HCEC 1CT (cell line): ENCODE measurements at places on chromosomes 1 and 21.

GRCh38 chr1:37999430-38000232 lies 5.7 kb downstream of the FHL3 start:
- DNase-seq: peak; percentile 69

- DNase-seq: no peak
Measured at GRCh38 chr1:21313886-21314721, 23.8 kb upstream of the ECE1 start.

- DNase-seq: no peak
Measured at GRCh38 chr1:46991083-46991923, 32.2 kb upstream of the CYP4X1 start.

DNA sequence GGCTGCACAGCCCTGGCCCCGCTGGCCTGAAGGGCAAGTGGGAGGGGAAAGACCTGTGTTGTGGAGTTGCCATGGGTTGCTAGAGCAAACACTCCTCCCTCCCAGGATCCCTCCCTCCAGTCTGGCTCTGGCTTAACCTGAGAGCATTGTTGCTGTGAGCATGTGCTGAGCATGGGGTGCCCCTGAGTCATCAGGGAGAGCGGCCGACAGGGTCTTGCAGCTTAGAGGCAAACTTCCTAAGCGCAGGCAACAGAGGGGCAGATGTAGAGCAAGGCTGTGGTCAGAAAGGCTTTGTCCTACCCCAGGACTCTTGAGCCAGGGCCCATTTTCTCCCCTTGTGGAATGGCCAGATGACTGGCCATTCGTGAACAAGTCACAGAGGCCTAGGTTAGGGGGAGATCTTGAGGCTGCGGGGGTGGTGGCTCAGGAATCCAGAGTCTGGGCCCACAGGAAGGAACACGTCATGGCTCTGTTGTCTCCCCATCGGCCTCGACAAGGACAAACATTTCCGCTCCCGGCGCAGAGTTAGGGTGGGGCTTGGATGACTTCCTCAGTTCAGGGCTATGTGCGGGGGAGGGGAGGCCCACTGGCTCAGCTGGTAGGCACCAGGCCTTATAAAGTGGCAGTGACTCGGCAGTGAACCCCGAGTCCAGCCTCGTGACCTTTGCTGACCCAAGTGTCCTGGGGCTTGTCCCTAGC lies 362 bp upstream of the DYNLT4 start:
- peak; percentile 100 for DNase-seq

- no peak for DNase-seq
Measured at GRCh38 chr1:154418062-154418921, 13.1 kb downstream of the IL6R start.

GRCh38 chr21:41142051-41142795 lies 25.7 kb upstream of the BACE2 start:
- DNase-seq: no peak

- DNase-seq: no peak
Measured at GRCh38 chr1:244235157-244235556, 184.1 kb downstream of the ZBTB18 start.

DNA sequence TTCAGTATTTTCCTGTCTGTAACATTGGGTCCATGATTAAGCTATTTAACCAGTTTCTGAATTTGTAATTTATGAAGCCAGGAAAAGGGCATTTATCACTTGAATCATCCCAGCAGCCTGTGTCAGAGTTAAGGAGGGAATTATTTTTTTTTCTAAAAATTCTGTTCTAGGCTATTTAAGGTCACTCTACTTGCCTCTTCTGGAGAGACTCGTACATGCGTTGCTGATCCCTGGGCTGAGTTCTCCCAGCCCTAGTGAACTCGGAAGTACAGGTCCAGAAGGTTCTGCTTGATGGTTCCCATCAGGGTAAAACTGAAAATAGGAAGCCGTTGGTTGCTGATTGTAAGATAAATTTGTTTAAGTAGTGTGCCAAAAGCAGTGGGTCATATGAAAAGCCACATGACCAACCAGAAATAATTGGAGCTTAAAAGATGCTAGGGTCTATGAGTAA lies 90.7 kb downstream of the GPR88 start:
- DNase-seq: peak; percentile 21

DNA sequence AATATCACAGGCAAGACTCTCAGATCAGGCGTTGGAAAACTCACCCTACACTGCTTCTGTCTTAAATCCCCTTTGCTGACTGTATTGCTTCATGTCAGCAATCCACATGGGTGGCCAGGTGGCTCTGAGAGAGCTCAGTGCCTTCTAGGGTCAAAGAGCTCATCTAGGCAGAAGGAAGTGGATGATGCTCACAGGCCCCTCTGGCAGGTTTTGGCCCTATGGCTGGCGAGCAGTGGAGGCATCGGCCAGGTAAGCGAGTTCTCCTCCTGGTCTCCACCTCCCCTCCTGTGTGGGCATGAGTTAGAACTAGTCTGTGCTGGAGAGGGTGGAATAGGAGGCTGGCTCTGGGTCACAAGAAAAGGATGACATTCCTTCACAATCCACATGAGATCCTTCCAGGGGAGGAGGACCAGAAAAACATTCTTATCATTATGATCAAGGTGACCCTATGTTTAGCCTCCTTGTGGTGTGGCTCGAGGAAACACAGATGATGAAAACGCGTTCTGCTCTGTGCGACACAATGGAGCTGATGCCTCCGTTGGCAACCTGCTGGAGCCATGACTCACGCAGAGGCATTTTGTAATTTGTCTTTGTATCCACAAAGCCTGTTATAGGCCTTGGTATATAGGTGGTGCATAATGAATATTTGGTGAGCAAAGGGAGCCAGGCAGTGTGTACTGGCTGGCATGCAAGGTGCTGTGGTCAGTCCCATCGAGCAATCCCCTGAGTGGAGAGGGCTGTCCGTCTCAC lies 264.6 kb upstream of the RAB4A start:
- DNase-seq: no peak

- DNase-seq: peak; percentile 30
Measured at GRCh38 chr1:16167331-16168143, 11.7 kb upstream of the EPHA2 start.

GRCh38 chr21:45420061-45421041 lies 15.4 kb downstream of the COL18A1 start:
- DNase-seq: no peak

DNA sequence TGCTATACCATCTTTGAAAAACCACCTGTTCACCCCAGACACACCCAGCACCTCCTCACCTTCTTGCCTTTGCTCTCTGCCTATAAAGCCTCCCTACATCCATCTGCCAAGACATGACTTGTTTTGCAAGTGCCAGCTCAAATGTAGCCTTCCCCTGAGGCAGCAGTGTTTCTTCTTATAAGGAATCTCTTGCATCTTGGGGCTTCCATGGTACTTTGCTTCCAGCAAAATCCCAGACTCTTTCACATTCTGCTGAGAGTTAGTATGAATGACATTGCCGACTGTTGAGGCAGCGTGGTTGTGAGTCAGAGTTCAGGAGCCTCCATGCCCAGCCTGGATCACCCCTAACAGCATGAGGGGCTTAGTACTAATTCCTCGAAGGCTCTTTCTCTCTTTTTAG lies 217.4 kb upstream of the RUNX1 start:
- no peak for DNase-seq

DNA sequence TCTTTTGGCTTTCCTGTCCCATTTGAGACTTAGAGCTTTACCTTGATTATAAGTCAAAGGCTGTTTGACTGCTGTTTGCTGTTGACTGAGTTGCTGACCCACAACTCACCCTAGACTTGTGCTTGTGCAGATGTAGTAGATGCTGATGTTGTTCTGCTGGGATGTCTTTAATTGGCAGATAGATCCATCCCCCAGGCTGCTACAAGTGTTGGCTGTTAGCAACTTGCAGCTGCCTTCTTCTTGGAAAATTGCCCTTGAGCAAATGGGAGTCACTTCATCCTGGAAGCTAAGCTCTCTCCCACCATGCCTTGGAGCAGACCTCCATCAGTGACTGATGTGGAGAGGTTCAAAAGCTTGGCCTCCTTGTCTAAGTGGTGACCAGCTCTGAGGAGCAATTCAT lies 139.3 kb upstream of the KIAA0040 start:
- no peak for DNase-seq

- DNase-seq: no peak
Measured at GRCh38 chr21:38448671-38449385, 49.4 kb downstream of the ERG start.
